ENCODE measurements at places on chromosomes 6 and 20.
A peak's percentile ranks its signal among the peaks of the same experiment; 100 is the strongest.

GRCh38 chr6:83220121-83220520 is 27.0 kb downstream of the RWDD2A start:
- DNase-seq, result no peak

DNA sequence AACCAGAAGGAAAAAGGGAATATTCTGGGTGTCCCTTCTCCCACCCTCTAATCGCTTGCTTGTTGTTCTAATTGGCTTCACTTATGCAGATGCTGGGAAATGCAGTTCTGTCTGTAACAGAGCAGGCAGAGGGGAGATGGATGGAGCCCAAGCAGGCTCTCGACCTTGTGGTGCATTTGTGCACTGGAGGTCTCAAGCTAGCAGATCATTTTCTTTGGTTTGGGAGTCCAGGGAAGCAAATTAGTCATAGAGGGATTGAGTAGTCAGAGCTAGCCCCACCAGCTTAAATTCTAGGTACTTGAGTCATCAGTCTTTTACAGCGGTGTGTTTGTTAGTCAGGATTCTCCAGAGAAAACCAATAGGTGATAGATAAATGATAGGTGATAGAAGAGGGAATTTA is 234.7 kb upstream of the ECI2 start:
- DNase-seq, result no peak

DNA sequence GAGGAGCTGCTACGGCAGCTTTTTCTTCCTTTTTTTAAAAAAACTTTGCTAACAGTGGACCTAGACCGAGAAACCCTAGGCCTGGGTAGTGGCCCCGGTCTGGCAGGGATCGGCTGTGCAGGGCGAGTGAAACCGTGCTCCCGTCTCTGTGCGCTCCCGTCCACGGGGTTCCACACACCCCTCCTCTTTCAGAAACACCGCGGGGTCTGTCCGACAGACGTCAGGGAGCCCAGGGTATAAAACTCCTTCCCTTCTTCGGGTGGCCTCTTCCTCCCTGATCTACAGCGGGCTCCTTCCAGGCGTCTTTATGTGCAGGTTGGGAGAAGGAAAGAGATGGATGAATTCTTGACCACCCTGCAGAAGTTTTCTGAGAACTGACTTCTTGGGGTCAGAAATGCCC is 27.1 kb upstream of the SMOC2 start:
- no peak for DNase-seq

DNA sequence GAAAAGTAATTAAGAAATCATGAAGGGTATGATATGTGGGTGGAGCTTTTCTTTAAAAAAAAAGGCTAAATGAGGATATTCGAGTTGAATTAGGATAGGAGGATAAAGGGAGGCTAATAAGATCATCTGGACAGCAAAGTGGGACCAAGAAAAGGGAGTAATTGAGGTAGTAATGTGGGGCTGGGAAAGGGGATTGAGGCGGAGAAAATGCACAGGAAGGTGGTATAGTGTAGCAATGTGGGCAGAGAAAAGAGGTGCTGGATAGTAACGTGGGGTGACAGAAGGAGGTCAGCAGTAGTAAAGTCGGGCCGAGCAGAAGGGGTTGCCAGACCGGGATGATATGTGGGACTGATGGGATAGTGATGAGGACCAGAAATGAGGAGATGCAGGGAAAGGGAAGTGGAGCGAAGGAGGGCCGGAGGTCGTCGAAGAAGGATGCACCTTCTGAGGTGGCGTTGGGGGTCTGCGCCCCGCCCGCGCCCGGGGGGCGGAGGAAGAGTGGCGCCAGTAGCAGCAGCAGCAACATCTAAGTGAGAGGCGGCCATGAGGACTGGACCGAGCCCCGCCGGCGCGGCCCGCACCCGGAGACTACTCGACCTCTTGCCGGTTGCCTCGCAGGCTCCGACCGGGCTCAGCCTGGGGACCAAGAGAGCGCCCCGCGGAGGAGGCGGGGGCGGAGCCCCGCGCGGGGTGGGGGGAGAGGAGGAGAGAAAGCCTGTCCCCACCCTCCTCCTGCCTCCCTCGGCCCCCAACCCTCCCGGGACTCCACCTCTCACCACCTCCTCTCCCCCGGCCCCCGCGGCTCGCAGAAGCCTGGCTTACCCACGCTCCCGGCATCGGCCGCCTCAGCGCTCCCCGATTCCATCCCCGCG is 887 bp downstream of the GABBR1 start:
- no peak for DNase-seq

GRCh38 chr6:76790045-76790796 is 673.1 kb downstream of the HTR1B start:
- no peak for DNase-seq

- no peak for DNase-seq
Observed at GRCh38 chr6:36843170-36843569, 3.9 kb upstream of the CPNE5 start.

GRCh38 chr6:156776840-156777576 is at the start of gene ARID1B:
TSS of gene ARID1B (plus strand) at chr6:156777378. CDS start at chr6:156777681, 303 bp downstream.
- peak; percentile 86 for DNase-seq
